ENCODE measurements at places on chromosomes 11 and 22.

DNA sequence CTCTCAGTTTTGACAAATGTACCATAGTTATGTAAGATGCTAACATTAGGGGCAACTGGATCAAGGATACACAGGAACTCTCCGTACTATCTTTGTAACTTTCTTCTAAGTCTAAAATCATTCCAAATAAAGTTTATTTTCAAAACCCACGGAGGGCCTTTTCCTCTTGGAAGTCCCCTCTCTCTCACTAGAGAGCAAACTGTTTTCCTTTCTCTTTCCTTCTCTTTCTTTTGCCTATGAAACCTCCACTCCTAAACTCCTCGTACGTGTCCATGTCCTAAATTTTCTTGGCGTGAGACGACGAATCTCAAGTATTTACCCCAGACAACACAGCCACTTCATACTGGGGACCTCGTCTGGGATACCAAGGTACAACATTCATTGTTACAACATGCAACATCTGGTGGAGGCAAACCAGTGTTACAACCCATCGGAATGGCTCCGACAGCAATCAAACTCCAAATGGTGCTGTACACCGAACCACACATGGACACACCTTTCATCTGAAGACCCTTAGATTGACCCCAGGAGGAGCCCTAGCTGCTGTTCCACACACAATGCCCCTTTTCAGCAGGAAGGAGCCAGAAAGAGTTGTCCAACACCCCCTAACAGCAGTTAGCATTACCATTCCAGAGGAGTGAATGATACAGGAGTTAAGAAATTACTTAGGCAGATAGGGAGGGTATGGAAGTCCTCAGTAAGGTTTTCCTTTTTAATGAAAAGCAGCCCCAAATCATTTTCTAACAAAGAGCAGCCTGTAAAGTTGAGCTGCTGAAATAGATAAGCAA, 108.1 kb downstream of the SGSM3 start:
- no peak for DNase-seq

- no peak for DNase-seq
Measured at GRCh38 chr22:48682504-48682903, 1145.2 kb downstream of the BRD1 start.

- no peak for DNase-seq
Measured at GRCh38 chr22:42074132-42074811, at the start of gene PHETA2. TSS of gene PHETA2 (plus strand) at chr22:42074248. CDS start at chr22:42077294, 3,046 bp downstream.

DNA sequence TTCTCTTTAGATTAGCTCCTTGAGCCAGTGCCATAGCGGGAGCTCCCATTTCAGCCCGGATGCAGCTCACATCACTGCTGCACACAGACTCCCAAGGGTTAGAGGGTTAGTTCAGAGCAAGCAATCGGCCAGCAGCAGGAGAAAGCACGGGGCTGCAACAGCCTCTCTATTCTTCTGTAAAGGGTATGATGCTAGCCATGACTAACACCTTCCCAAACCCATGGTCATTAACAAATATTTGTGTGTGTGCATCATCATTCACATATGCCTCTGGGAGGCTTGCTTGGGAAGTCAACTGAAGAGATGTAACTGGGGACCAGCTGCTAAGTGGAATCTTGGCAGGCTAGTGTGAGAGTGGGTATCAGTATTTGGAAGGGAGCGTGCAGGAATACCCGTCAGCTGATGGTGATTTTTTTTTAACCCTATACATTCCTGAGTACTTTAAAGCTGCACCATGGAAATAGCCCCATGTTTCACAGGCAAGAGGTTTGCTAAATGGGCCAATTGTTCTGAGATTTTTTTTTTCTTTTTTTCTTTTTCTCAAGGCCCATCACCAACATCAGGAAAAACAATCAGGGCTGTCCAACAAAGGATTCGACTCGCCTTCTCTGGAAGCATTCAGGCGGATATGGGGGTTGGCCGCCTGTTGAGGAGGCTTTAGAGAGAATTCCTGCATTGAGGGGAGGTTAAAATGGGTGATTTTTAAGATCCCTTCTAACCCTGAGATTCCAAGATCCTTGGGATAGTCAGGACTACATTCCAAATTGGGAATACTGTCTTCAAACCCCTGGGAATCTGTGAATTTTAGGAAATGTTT, 33.2 kb upstream of the CCDC89 start:
- peak; percentile 82 for DNase-seq

DNA sequence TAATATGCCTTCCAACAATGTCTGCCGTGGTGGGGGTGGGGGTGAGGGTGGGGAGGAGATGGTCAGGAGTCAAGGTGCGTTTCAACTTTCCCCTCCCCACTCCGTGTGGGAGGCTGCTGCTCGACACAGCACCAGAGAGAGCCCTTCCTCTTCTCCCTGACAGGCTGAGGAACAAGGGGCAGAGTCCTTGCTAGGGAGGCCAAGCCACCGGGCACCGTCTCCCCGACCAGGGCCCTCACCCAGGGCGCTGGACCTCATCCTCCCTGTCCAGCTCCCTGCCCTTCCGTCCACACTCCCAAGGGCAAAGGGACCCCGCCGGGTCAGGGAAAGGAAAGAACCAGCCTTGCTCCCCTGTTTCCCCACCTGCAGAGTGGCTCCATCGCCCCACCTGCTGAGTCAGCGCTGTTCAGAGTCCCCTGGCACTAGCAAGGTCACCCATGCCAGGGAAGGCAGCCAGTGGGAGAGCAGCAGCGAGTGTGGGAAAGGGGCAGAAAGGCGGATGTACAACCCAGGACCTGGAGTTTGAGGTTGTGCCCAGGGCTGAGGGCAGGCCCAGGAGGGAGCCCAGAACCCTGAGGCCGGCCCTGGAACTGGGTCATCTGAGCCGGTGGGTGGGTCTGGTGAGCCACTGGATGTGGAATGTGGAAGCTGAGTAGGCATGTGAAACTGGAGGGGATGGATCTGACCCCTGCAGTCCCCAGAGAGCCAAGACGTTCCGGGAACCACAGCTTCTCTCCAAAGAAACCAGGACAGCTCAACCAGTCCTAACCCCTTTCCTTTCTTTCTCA, 47.2 kb downstream of the BUD13 start:
- DNase-seq = no peak

All from coronary artery (tissue), 2 donors.